Esophagus mucosa (tissue), 1 donor: ENCODE measurements at places on chromosomes 16 and 17. TPM values are rescaled to one million over a fixed set of nuclear protein-coding genes. Genes with fewer than 3 reads are reported as not detected.

EXOC3L1 gene
- 1.4 TPM for total RNA-seq

MFAP4 gene
- 5.2 TPM for total RNA-seq

CNGB1 gene
- 0.32 TPM for total RNA-seq

ACLY gene
- total RNA-seq = 161 TPM

KRT40 gene
- total RNA-seq = not detected

FOXC2 gene
- total RNA-seq = 0.28 TPM

NPW gene
- total RNA-seq = 0.80 TPM

TIMM22 gene
- 9.4 TPM for total RNA-seq

GRCh38 chr16:67279296-67280089 is at the start of gene PLEKHG4:
PLEKHG4 (plus strand) TSS chr16:67279532; CDS start chr16:67280045, 513 bp downstream.
- peak; percentile 92 for ATAC-seq

DNA sequence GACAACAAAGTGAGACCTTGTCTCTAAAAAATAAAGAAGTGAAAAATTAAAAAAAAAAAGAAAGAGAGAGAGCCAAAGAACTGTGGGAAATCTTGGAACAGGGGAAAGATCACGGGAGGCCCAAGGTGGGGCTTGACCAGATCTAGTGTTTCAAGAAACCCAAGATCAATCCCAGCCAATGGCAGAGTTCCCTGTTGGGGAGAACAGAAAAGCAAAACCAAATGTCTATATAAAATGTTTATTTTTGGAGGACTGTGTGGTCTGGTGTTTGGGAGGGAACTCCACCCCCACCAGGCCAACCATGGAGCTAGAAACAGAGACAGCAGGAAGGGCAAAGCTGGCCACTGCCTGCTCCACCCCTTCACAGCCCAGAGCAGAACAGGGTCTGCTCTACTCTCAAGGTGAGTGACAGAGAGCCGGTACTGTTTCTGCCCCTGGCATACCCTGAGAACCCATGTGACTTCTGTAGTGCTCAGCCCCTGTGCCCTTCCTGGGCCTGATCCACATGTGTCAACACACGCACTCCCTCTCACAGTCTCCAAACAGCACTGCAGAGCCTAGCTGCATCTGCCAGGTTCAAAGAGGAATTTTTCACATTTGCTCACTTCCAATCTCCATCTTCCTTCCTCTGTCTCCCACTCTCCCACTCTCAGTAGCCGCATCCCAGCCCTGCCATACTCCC is 3.7 kb downstream of the TMEM101 start:
- no peak for ATAC-seq

DNA sequence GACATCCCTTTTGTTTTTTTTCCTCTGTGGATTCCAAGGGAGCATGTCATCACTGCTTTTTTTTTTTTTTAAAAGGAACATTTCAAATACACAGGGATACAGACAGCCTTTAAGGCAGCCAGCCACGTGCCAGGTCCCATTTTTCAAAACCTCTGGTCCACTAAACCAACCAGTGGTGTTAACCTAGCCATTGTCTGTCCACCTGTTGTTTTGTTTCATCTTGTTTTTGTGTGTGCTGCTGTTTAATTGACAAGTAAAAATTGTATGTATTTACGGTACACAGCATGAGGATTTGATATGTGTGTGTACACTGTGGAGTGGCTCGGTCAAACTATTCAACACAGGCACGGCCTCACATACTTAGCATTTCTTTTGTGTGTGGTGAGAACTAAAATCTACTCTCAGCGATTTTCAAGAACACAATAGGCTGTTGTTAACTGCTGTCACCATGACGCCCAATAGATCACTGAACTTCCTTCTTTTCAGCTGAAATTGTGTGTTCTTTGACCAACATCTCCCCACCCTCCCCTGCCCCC is 19.2 kb downstream of the TMEM114 start:
- ATAC-seq = no peak

GRCh38 chr16:31488468-31489297 is 5.8 kb downstream of the SLC5A2 start:
- peak; percentile 3 for ATAC-seq

GRCh38 chr16:78778101-78779004 is 678.9 kb downstream of the WWOX start:
- ATAC-seq = peak; percentile 82

DNA sequence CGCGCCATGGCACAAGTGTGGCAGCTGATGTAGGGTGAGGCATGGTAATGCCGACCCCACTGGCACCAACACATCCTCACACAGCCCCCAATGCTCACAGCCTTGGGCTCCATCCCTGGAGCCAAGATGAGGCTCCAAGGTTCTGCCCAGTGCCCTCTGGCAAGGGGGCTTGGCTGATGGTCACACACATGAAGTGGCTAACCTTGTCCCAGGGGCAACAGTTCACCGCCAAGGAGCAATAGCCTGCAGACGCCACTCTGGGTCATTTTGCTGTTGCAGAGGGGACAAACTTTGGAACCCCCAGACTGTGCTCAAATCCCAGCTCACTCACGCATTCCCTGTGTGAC is 26.8 kb downstream of the TNFRSF13B start:
- no peak for ATAC-seq

GRCh38 chr16:1082952-1083675 is 10.6 kb downstream of the SSTR5 start:
- peak; percentile 35 for ATAC-seq

GRCh38 chr16:78353640-78354275 is 254.3 kb downstream of the WWOX start:
- no peak for ATAC-seq

DNA sequence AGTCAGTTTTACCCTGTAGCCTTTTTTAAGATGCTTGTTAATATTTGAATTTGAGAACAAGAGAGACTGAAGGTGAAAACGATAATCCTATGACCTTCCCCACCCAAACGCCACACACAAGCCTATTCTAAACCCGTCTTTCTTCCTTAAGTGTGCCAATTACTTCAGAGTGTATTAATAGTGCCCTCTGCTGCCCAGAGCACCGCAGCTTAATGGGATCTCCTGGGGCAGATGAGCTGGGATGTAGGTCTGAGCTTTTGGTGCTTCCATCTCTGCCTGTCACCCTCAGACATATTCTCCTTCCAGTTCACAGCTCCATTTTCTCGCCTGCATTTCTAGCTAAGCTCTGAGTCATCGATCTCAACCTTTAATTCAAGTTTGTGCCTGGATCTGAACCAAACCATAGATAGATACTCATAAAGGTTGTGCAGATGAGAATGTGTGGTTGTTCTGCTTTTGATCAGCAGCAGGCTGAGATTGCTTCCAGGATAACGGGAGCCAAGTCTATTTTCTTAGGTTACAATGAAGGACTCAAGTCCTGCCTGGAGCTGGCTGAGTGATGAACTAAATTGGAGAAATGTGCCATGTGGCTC is 46.4 kb upstream of the CDH13 start:
- peak; percentile 73 for ATAC-seq
